Natural killer cell treated with Interleukin-12 subunit alpha and Interleukin-12 subunit beta and Interleukin-15 and Interleukin-18, amount 100 ng/mL, for 72 hours (primary cell): ENCODE measurements at places on chromosomes 16 and 17. TPM values are rescaled to one million over a fixed set of nuclear protein-coding genes. Genes with fewer than 3 reads are reported as not detected.

Gene CDYL2
- 15.8 TPM for total RNA-seq

DNA sequence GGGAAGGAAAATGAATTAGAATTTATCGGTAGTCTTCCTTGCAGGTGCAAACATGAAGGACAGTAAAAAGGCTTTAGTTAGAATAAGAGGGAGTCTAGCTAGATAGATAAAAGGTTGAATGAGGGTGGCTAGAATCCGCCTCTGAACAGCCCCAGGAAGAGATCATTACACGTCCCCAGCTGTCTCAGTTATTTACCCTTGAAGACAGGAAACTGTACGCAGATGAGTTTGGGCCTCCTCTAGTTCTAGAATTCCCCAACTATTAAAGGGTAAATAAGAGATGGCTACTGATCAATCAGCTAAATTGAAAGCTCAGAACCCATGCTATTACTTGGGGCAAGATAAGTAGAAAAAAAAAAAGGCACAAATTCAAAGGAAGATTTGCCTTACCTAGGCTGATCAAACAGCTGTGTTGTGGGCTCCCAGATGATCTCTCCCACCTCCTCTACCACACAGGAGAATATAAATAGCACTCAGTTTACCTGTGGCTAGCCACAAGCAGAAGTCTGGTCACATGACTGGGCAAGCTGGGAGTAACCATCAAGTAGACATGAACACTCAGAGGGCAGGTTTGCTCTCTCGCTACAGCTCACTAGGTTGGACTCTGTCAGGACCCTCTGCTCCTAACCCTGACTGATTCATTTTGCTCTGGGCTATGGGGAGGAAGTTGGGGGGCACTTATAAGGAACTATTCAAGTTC lies 17.0 kb downstream of the FAM117A start:
- peak overlapping the region; percentile 96 for H3K27ac ChIP-seq
- no peaks in the 10 kb centered on the region for H3K27me3 ChIP-seq
- peak overlapping the region; percentile 81 for H3K4me3 ChIP-seq
- peak; percentile 49 for DNase-seq

DNA sequence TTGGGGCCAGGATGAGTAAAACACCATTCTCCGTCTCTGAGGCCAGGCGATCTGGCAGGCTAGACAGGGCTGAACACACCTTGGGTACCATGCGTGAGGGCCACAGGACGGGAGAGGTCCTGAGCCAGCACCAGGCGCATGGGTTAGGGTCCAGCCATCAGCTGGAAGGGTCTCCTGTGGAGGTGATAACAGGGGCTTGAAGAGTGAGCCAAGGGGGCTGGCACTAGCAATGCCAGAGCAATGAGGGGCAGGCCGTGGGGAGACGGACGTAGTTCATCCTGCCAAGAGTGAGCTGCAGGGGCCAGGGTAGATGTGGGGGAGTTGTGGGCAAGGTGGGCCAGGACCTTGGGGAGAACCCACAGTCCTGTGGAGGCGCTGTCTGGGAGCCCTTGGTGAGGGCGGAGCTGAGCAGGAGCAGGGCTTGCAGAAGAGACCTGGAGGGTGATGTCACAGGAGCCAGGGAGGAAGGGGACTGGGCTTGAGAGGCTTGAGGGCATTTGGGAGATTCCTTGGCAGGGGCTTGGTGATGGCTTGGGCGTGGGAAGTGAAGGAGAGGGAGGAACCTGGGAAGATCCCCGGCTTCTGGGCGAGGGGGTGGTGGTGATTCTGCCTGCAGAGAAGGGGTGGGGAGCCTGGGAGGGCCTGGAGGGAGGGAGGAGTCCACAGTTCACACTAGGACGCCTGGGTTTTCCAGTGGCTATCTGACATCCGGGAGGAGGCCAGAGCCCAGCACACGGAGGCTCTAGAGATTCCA lies 6.3 kb upstream of the NPTX1 start:
- H3K36me3 ChIP-seq = no peaks in the 10 kb centered on the region
- peaks cover 33% of the 10 kb centered on the region for H3K27me3 ChIP-seq

DNA sequence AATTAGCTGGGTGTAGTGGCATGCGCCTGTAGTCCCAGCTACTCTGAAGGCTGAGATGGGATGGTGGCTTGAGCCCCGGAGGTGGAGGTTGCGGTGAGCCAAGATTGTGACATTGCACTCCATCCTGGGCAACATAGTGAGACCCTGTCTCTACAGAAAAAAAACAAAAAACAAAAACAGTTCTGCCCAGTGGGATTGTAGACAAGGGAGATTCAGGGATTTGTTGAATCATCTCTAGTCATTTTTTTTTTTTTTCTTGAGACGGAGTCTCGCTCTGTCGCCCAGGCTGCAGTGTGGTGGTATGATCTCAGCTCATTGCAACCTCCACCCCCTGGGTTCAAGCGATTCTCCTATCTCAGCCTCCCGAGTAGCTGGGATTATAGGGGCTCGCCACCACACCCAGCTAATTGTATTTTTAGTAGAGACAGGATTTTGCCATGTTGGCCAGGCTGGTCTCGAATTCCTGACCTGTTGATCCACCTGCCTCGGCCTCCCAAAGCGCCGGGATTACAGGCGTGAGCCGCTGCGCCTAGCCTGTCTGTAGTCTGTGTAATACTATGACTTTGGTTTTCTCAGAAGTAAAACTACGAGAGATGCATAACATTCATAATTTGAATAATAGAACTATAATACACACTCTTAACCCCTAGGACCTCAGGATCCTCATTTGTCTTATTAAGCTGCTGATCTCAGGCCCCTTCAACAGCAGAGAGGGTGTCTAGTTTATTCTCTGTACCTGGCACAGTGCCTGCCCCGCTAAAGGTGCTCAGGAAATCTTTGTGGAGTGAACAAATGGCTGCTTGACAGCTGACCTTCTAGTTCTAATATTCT lies 1.4 kb downstream of the TEN1 start:
- peak overlapping the region; percentile 94 for H3K4me3 ChIP-seq
- no peaks in the 10 kb centered on the region for H3K27me3 ChIP-seq
- peak overlapping the region; percentile 100 for H3K27ac ChIP-seq
- no peaks in the 10 kb centered on the region for H3K36me3 ChIP-seq

GRCh38 chr16:87487361-87487924 lies 5.4 kb downstream of the ZCCHC14 start:
- H3K27me3 ChIP-seq = no peaks in the 10 kb centered on the region
- no peak for DNase-seq
- no peak overlapping the region for H3K4me3 ChIP-seq
- no peaks in the 10 kb centered on the region for H3K36me3 ChIP-seq

- H3K36me3 ChIP-seq = no peaks in the 10 kb centered on the region
- no peak for DNase-seq
- no peaks in the 10 kb centered on the region for H3K4me1 ChIP-seq
- H3K4me3 ChIP-seq = no peak overlapping the region
Observed at GRCh38 chr17:75917141-75917916, 12.6 kb upstream of the MRPL38 start.

GRCh38 chr16:57240851-57241250 lies 4.2 kb upstream of the ARL2BP start:
- H3K4me1 ChIP-seq = peaks cover 45% of the 10 kb centered on the region
- no peaks in the 10 kb centered on the region for H3K27me3 ChIP-seq
- no peak overlapping the region for H3K4me3 ChIP-seq
- H3K27ac ChIP-seq = peak overlapping the region; percentile 79

Gene KIF2B
- not detected for total RNA-seq

DNA sequence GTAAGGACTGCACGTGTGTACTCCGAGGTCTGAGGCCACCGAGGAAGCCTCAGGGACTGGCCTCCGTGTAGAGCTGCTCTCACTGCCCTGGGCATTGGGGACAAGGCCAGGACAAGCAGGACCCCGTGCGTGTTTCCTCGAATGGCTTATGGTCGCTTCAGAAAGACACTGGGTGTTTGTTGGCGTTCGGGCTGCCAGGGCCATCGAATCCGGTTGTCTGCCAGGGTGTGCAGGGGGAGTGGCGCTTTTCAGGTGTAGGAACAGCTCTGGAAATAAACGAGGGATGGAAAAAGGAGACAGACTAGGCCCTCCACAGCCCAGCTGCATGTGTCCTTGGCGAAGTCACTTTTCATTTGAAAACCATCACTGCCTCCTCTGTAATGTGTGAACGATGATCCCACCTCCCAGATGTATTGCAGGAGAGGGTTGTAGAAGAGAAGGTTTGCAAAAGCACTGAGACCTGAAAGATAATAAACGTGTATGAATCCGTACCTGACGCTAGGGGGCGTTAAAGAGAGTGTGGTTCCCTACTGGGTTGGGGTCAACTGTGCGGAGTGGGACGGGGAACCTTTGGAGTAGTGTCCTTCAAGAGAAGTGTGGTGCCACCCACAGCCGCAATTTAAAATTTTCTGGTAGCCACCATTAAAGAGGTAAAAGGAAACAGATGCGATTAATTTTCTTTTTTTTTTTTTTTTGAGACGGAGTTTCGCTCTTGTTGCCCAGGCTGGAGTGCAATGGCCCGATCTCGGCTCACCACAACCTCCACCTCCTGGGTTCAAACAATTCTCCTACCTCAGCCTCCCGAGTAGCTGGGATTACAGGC lies 2.1 kb upstream of the ZSCAN10 start:
- H3K27ac ChIP-seq = peak overlapping the region; percentile 95
- no peaks in the 10 kb centered on the region for H3K36me3 ChIP-seq
- peak; percentile 77 for DNase-seq
- peaks cover 36% of the 10 kb centered on the region for H3K4me1 ChIP-seq
- H3K27me3 ChIP-seq = no peaks in the 10 kb centered on the region

- H3K4me3 ChIP-seq = no peak overlapping the region
- H3K27me3 ChIP-seq = no peaks in the 10 kb centered on the region
- H3K4me1 ChIP-seq = no peaks in the 10 kb centered on the region
- no peak overlapping the region for H3K27ac ChIP-seq
Observed at GRCh38 chr17:47131761-47132160, 57.3 kb downstream of the CDC27 start.

DNA sequence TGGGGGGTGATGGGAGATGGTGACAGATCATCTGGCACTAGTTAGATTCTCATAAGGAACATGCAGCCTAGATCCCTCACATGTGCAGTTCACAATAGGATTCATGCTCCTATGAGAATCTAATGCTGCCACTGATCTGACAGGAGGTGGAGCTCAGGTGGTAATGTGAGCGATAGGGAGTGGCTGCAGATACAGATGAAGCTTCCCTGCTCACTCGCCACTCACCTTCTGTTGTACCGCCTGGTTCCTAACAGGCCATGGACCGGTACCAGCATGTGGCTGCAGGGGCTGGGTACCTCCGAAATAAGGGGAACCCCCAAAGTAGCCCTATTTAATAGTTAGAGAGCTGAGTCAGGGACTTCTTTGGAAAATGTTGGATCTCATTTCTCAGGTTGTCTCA lies 60.4 kb downstream of the GPRC5B start:
- no peak for DNase-seq
- no peaks in the 10 kb centered on the region for H3K27me3 ChIP-seq
- H3K4me3 ChIP-seq = no peak overlapping the region
- no peaks in the 10 kb centered on the region for H3K4me1 ChIP-seq

- H3K27me3 ChIP-seq = peaks cover 51% of the 10 kb centered on the region
- peak; percentile 68 for DNase-seq
- H3K4me3 ChIP-seq = peak within 1 kb of the TSS; percentile 70
- H3K27ac ChIP-seq = no peak within 1 kb of the TSS
- peaks cover 4% of the 10 kb centered on the region for H3K4me1 ChIP-seq
Observed at GRCh38 chr17:70168977-70169708, at the start of gene KCNJ2. TSS of gene KCNJ2 (plus strand) at chr17:70169532. CDS start at chr17:70175040, 5,508 bp downstream.

DNA sequence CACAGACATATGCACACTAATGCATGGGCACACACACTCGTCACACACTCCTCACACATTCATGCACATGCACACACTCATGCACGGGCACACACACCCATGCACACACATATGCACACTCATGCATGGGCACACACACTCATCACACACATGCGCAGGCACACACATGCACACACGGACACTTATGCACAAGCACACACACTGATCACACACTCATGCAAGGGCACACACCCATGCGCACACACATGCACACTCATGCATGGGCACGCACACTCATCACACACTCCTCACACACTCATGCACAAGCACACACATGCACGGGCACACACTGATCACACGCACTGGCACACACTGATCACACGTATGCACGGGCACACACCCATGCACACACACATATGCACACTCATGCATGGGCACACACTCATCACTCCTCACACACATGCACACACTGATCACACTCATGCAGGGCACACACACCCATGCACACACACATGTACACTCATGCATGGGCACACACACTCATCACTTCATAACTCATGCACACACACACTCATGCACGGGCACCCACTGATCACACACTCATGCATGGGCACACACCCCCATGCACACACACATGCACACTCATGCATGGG lies 16.1 kb downstream of the ADGRG1 start:
- H3K27ac ChIP-seq = no peak overlapping the region
- peaks cover 35% of the 10 kb centered on the region for H3K4me1 ChIP-seq
- H3K4me3 ChIP-seq = no peak overlapping the region
- no peaks in the 10 kb centered on the region for H3K27me3 ChIP-seq
- H3K36me3 ChIP-seq = no peaks in the 10 kb centered on the region
- DNase-seq = no peak

DNA sequence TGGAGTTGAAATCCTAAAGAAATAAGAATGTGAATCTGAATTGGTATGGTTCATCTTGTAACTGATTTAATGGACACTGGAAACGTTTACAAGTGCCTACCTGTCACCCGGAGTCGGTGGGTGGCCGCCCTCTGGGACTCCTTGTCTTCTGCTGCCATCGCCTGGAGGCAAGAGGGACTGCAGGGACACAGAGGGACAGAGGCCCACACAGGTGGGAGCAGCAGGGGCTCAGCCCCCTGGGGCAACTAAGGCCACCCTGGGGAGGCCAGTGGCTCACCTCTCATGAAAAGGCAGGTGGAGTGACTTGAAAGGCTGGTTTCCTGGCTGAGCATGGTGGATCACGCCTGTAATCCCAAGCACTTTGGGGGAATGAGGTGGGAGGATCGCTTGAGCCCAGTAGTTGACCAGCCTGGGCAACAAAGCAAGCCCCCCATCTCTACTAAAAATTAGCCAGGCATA lies 23.2 kb downstream of the TMEM92 start:
- peak; percentile 65 for DNase-seq
- H3K36me3 ChIP-seq = no peaks in the 10 kb centered on the region
- H3K27ac ChIP-seq = no peak overlapping the region

DNA sequence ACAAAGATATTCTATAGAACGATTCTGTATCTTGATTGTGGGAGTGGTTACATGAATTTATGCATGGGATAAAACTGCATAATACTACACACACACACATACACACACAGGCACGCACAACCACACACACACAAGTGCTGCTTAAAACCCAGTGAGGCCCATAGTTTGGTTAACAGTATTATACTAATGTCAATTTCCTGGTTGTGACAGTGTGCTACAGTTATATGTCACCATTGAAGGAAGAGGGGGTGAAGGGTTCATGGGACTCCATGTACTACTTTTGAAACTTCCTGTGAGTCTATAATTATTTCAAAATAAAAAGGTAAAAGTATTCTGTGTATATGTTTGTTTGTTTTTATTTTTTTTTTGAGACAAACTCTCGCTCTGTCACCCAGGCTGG lies 8.1 kb downstream of the ZC3H7A start:
- H3K4me3 ChIP-seq = peak overlapping the region; percentile 83
- H3K27ac ChIP-seq = peak overlapping the region; percentile 100
- H3K36me3 ChIP-seq = peaks cover 16% of the 10 kb centered on the region
- H3K27me3 ChIP-seq = no peaks in the 10 kb centered on the region
- no peak for DNase-seq

GRCh38 chr17:57085448-57086068 lies 512 bp downstream of the AKAP1 start:
- no peaks in the 10 kb centered on the region for H3K27me3 ChIP-seq
- peaks cover 31% of the 10 kb centered on the region for H3K4me1 ChIP-seq
- DNase-seq = peak; percentile 67
- no peak overlapping the region for H3K27ac ChIP-seq
- H3K36me3 ChIP-seq = no peaks in the 10 kb centered on the region

- DNase-seq = no peak
- peaks cover 20% of the 10 kb centered on the region for H3K27me3 ChIP-seq
- no peaks in the 10 kb centered on the region for H3K4me1 ChIP-seq
- peaks cover 11% of the 10 kb centered on the region for H3K36me3 ChIP-seq
- no peak overlapping the region for H3K27ac ChIP-seq
Observed at GRCh38 chr17:51322390-51323029, 62.2 kb downstream of the UTP18 start.

Gene PYDC1
- total RNA-seq = not detected

Gene ZNF778
- total RNA-seq = 23.3 TPM

Gene CA4
- not detected for total RNA-seq
